Stimulated activated CD4-positive, alpha-beta T cell treated with anti-CD3 and anti-CD28 coated beads, Interleukin-1b, Interleukin-23, amount 100 ng/mL, for 48 hours (primary cell): ENCODE measurements at places on chromosomes 4 and X.

- no peak for DNase-seq
Observed at GRCh38 chr4:73952352-73952751, 29.5 kb downstream of the PF4 start.

GRCh38 chrX:39830414-39830813 lies 267.3 kb downstream of the BCOR start:
- DNase-seq, result no peak

DNA sequence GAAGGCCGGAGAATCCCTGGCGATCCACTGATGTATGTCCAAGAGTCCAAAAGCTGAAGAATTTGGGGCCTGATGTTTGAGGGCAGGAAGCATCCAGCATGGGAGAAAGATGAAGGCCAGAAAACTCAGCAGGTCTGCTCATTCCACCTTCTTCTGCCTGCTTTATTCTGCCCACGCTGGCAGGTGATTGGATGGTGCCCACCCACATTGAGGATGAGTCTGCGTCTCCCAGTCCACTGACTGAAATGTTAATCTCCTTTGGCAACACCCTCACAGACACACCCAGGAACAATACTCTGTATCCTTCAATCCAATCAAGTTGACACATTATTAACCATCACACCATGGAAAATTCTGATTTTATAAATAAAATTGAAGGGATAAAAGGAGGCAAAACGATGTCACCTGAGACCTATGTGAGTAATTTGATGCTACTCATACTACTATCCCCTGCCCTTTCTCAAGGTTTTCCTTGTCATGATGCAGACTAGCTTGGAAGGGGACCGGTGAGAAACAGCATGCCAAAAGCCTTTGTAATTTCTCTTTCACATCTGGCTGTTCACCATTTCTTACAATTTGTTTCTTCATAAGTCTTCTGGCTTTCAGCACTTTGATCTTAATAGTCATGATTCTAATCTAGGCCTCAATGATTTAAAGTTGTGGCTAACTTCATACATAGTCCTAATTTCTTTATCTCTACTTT lies 9.7 kb upstream of the PYURF start:
- no peak for DNase-seq

- no peak for DNase-seq
Observed at GRCh38 chr4:74394476-74395136, 29.7 kb downstream of the EREG start.

GRCh38 chr4:53705151-53705764 lies 114.0 kb upstream of the LNX1 start:
- no peak for DNase-seq

GRCh38 chr4:83574247-83574646 lies 38.3 kb downstream of the GPAT3 start:
- no peak for DNase-seq

DNA sequence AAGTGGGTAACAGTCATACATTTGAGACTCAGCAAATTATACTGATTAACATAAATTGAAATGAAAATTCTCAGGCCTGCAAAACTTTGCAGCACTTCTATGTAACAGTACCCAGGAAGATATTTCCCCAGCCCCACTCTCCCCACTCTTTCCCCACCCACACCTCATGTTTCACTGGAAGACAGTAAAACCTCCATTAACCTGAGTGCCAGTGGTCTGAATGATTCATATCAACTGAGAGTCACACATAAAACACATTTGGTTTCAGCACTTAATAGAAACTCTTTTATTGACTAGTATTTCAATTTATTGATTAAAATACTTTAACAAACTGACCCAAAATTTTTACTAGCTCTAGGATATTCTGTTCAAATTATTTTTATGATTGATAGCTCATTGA lies 6.9 kb downstream of the CXCL6 start:
- no peak for DNase-seq

GRCh38 chr4:63036159-63036866 lies 1372.9 kb downstream of the TECRL start:
- DNase-seq, result no peak

- DNase-seq, result no peak
Observed at GRCh38 chrX:68705986-68706385, 58.5 kb downstream of the STARD8 start.

- DNase-seq, result no peak
Observed at GRCh38 chrX:21781525-21781924, 23.6 kb upstream of the SMPX start.

GRCh38 chr4:164734484-164734883 lies 19.4 kb upstream of the SMIM31 start:
- DNase-seq, result no peak

DNA sequence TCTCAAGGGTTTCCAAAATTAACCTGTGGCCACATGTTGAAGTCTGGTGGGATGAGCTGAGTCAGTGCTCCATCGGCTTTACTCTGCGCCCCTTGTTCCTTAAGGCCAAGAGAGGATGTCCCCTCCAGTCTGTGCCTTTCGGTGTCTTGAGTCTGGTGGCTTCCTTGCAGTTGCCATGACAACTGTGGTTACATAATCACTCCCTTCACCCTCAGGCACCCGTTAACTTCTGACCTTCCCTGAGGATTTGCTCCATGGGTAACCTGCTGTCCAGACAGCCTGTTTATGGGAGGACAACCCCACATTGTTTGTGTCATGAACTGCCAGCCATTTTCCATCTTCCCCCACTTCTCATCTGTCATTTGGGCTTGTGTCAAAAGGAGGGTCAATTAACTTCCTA lies 401.1 kb upstream of the LCORL start:
- DNase-seq, result no peak

DNA sequence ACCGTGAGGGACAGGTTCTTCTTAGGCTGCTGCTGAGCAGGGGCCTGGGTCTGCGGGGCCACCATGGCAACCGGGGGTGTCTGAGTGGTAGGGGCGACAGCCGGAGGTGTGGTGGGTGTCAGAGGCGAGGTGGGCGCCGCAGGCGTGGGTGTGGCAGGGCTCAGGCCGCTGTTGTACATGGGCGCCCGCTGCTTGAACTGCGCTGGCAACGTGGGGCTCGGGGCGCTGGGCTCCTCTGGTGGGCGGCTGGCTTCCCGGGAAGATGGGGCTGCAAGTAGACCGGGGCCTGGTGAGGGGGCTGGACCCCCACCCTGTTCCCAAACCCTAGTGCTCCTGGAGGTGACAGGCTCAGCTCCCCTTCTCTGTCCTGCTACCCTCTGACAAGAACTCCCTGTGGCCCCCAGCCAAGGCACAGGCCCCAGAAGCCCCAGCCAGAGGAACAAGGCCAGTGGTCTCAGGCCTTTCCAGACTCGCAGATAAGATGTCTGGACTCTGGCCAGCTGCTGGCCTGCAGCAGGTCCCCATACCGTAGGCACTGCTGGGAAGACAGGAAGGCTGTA lies 24.8 kb downstream of the NELFA start:
- DNase-seq, result no peak

GRCh38 chrX:13474164-13474516 lies 95.3 kb upstream of the EGFL6 start:
- no peak for DNase-seq

DNA sequence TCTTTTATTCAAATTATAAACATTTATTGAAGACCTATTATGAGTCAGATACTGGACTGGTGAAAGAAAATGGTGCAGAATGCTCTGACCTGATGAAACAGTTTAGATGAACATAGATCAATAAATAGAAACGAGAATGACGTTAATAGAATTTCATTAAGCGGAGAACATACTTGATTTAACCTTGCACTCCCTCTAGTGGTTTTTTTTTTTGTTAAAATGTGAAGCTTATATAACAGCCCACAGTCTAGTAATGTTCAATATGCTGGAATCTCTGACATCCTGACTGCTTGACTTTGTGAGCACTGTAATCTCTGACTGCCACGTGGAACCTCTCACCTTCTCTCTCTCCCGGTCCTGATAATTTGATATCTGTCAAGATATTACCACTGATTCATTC lies 32.3 kb downstream of the HDAC8 start:
- DNase-seq, result no peak

- no peak for DNase-seq
Observed at GRCh38 chr4:24770032-24770584, 25.3 kb upstream of the SOD3 start.

- no peak for DNase-seq
Observed at GRCh38 chr4:3440979-3441500, 728 bp upstream of the HGFAC start.

- no peak for DNase-seq
Observed at GRCh38 chr4:89039730-89040338, 17.2 kb downstream of the FAM13A start.

- DNase-seq, result no peak
Observed at GRCh38 chr4:949656-950055, 17.4 kb downstream of the TMEM175 start.

DNA sequence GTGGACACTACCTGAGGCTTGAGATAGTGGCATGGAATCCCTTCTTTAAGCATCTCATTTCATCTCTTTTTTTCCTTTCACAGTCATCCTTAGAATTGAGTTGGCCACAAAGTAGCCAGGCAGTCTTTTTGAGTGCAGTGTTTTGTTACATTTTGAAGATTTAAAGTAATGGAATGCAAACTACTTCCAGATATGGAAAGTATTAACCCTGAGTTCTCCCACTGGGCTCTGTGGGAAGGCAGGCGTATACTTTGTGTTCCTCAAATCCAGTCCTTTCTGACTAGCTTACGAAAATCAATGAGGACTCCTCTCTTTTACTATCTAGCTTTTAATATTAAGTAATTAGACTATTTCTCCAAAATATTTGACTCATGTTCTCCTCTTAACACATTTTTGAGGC lies 29.9 kb downstream of the PCDH10 start:
- DNase-seq, result no peak

DNA sequence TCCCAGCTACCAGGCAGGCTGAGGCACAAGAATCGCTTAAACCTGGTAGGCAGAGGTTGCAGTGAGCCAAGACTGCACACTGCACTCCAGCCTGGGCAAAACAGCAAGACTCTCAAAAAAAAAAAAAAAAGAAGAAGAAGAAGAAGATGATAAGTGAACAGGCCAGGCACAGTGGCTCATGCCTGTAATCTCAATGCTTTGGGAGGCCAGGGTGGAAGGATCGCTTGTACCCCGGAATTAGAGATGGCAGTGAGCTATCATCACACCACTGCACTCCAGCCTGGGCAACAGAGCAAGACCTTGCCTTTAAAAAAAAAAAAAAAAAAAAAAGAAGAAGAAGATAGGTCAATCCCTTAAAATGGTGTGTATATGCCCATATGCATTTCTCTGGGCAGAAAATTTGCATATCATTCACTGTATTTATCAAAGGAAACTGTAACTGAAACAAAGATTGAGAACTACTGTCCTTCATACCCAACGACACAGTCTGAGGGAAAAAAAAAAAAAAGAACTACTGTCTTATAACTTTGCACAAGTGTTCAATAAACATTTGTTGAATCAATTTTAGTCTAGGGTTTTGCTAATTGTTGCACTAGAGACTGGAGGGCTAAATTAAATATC lies 2.3 kb downstream of the RFC1 start:
- no peak for DNase-seq

DNA sequence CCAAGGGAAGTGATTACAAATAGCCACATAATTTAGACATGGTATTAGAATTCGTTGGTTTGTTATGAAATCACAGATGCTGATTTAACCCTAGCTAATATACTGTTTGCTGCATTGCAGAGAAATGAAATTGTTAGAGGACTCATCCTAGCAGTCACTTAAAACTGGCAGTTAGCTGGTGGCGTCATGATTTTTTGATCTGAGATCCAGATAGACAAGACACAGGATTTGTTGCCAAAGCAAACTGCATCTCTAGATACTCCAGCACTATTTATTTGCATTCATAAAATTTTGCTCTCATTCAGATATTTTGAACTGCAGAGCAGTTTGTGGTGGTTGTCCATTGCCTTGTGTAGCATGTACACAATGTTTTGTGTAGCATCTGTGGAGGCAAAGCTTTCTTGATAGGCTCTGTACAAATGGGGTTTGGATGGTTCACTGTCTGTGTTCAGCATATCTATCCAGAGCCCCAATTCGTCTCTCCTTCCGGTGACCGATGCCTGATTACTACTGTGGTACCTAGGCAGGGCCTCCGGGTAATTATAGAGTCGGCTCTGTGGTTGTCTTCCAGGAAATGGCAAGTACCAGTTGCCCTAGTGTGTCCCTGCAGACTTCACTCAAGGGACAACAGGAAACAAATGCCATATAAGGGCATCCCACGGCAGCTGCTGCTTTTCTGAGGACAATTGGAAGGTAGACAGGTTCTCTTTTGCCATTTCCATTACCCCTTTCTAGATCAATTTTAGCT lies 30.1 kb upstream of the SPARCL1 start:
- DNase-seq, result peak; percentile 41

- DNase-seq, result no peak
Observed at GRCh38 chr4:156378033-156378665, 424.5 kb upstream of the CTSO start.

- no peak for DNase-seq
Observed at GRCh38 chr4:163398238-163398637, 54.5 kb downstream of the NPY5R start.

GRCh38 chrX:16963216-16963615 lies 16.8 kb downstream of the REPS2 start:
- DNase-seq, result no peak

- DNase-seq, result no peak
Observed at GRCh38 chr4:166078383-166078782, 205.3 kb downstream of the TLL1 start.

DNA sequence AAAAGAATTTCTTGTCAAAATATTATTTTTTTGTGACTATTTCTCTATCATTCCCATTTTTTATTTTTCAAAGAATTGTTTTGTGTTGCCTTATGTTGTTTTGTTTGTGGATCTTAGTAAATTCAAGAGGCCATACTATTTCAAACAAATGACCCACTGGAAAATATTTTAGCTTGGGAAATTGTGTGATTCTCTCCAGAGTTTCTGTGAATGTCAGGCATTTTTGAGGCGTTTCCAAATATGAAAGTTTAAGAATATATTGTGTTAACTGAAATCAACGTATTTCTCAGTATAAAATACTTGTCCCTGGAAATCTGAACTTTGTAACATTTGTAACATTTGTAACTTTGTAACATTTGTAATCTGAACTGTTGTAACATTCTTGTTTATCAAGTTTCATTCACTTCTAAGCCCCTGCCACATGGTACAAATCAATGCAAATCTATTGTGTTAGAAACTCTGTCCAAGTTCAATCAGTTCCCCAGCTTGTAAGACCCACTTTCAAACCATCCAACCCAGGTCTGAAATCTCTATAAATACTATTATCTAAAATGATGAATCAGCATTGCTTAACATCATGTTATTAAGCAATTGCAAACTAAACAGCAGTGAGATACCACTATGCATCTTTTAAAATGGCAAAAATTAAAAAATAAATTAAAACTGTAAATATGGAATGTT lies 465.4 kb upstream of the GRID2 start:
- DNase-seq, result no peak

DNA sequence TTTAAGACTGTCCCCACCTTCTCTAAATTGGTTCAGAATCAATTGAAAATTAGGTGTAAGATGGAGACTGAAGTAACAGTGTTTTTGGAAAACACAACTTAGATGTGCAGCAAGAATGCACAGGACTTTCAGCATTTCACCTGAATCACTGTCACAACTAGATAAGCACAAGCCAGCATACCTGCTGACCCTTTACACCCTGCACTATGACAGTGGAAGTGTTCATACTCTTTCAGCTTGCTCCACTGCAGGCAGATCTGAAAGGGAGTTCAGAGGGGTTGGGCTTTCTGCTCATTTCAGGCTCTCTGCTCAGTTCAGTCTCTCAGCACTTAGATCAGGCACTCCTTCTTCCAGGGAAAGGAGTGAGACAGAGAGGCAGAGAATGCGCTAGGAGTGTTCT lies 22.8 kb downstream of the DCUN1D4 start:
- no peak for DNase-seq
